ENCODE measurements at places on chromosomes 16 and 17.
A peak's percentile ranks its signal among the peaks of the same experiment; 100 is the strongest.

DNA sequence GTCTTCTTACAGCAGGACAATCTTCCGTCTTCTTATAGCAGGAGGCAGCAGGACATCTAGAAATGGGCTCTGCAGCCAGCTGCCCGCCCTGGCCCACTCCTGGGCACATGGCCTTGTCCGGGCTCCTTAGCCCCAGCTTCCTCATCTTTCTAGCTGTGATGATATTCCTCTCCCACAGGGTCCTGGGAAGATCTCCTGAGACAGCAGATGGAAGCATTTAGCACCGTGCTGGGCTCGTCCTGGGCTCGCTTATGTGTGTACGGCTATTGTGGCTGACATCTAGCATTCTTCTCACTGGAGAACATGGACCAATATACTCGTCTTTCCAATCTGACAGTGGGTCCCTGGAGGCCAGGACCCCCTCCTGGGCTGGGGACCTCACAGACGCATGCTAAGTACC lies 48.5 kb downstream of the TIMM22 start:
- no peak for DNase-seq

DNA sequence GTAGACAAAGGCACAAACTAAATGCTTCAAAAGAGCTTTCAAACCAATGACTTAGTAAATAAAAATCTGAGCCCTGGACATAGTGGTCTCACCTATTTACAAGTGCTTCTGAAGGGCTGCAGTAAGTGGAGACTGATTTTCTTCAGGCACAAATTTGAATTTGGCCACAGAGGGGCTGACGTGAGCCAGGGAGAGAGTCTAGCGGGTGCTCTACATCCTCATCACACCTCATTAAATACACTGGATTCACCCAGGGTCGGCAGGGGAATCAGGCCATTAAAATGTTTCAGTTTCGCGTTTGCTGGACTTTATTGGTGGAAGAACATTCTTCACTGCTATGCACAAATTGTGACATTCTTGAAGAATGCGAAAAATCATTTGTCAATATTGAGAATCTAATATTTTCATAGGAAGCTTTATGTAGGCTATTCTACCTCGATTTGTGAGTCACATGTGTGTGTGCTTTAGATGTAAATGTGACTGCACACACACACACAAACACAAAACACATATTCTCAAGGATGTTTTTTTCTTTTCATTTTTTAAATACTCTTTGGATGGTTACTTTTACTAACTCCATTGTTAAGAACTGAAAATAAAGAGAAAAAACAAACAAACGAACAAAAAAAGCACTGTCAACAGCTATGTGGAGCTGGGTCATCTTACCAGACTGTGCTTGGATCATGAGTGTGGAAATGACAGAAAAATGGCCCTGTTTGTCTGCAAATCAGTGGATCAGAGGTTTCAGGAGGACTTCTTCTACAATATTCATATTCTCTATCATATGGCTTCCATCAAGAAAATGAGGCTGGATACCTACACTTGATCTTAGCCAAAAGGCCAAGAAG lies 58.9 kb downstream of the CDH11 start:
- no peak for DNase-seq

- no peak for DNase-seq
Measured at GRCh38 chr16:29192329-29193247, 207.7 kb downstream of the LAT start.

DNA sequence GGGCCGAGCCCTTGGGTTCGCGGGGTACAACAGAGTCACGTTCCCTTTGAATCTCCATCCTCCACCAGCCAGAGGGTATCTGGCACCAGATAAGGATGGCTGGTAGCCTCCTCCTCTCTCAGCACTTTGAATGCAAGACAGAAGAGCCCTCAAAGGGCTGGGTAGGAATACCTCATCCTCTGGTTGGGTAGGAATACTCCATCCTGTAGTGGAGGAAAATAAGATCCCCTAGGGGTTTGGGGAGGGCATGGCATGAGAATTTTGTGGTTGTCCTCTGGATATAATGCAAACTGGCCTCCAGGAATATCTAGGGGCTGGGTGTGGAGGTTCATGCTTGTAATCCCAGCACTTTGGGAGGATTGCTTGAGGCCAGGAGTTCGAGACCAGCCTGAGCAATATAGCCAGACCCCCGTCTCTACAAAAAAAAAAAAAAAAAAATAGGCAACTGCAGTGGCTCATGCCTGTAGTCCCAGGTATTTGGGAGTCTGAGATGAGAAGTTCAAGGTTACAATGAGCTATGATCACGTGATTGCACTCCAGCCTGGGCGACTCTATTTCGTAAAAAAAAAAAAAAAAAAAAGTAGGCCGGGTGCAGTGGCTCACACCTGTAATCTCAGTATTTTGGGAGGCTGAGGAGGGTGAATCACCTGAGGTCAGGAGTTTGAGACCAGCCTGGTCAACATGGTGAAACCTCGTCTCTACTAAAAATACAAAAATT lies 2.7 kb downstream of the IGFBP4 start:
- DNase-seq = no peak

- peak; percentile 91 for DNase-seq
Measured at GRCh38 chr16:88423448-88423850, 29.6 kb upstream of the ZFPM1 start.
